ENCODE measurements at places on chromosomes 5 and 9.

DNA sequence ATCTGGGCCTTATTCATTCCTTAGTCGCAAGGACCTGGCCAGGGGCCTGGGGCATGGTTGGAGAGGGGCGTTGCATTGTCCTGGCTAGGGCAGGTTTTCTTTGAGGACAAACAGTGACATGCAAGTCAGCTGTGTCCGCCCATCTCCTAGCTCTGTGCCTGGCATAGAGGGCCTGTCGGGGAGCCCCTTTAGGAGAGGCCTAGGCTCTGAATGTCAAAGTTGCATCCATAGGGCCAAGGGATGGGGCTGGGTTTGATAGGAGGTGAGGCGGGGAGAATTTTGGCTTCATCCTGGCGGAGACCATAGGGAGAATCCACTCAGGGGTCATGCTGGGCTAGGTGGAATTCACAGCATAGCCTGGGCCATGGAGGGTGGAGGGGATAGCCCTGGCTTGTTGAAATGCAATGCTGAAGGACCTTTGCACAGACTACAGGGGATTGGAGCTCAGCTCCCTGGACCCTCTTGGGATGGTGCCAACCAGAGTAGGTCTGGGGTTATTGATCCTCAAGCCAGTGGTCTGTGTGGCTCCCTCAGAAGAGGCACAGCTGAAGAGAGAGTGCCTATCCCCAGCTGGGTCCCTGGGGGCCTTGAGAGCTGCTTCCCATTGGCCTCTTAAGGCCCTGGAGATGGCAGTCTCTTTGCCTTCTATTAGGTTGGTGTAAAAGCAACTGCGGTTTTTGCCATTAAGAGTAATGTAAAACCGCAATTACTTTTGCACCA is 104.0 kb downstream of the RGS3 start:
- no peak for DNase-seq

DNA sequence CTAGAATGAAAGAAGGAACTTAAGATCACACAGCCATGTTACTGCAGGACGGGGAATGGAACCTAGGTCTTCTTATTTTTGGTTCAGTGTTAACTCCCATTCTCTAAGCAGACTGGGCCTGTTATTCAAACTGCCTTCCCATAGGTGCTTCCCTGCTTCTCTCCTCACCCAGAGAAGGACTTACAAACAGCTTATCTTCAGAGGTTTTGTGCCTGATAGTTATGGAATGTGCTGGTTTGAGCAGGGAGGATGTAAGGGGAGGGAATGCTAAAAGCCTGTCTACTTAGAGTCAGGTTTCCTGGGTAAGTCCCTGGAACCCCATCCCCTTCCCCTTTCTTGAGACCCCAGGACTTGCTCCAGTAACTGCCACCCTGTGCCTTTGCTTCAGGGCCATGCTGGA is 4.2 kb upstream of the PSMD5 start:
- no peak for DNase-seq

DNA sequence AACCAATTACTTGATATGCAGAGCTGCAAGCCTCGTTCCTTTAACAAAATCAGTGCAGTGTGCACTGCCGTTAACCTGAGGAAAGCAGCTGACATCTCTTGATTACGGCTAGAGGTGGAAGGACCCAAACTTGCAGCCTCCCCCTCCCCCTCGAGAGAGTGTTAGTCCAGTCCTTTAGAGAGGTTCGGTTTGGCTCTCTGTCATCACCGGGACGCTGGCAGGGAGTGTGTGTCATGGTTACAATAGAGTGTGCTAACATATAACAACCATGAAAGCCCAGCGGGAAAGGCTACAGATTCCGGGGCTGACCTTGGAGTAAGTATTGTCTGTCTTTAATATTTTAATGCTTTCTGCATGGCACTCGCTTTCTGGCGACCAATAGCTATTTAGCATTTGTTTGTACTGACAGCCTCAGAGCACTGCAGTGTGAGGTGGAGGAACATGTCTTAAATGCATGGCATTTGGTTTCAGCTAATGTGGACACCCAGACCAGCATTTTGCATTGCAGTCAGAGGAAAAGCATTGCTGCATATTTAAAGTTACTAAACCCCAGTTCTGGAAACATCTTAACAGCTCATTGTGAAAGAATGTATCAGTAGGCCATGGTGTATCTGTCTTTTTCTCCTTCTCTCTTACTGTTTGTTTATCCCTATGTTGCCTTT is 237.5 kb downstream of the CD180 start:
- no peak for DNase-seq

DNA sequence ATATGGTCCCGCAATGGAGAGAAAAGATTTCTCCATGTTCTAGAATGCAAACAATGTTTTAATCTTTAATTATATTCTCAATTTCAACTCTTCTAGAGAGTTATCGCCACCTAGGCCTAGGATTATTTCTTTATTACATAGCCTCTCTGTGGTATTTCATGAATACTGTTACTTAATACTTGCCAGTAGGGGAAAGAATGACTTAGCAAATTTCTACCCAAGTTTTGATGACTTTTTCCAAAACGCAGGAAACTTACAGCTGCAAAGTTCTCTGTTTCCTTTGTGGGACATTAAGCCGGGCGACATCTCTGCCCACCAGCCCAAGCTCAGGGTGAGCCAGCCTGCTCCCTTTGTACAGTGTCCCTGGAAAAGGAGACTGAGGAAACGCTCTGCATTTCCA is 73.8 kb downstream of the MED27 start:
- no peak for DNase-seq

GRCh38 chr5:63820577-63820976 is 141.7 kb downstream of the HTR1A start:
- DNase-seq = no peak

- DNase-seq = no peak
Measured at GRCh38 chr5:74252044-74252443, 388.5 kb downstream of the ENC1 start.

- DNase-seq = no peak
Measured at GRCh38 chr5:125894383-125894782, 528.8 kb upstream of the GRAMD2B start.

- DNase-seq = no peak
Measured at GRCh38 chr5:159257629-159258283, 5.3 kb upstream of the UBLCP1 start.

DNA sequence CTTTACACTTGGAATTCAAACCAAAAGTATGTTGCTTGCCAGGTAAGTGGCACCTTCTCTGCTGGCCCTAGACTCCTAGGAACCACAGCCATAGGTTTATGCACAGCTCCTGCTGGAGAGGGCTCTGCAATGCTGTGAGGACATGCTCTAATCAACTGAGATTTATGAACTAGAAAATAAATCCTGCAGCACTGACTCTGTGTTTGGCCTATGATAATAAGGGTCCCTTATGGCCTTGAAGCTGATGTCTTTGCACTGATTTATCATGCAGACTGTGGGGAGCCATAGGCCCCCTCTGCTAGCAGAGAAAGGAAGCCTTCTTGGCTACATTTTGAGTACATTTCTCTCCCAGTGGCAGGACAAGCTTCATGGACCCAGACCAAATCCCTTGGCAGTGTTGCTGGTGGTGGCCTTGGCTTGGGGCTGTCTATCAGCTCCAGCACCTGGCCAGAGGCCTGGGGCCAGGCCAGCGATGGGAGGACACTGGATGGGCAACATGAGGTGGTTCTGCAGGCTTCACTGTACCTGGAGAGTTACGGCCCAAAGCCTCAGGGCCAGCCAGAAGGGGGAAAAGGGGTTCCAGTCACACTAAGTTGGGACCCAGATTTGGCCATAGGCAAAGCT is 178.0 kb downstream of the SEMA6A start:
- DNase-seq = no peak

DNA sequence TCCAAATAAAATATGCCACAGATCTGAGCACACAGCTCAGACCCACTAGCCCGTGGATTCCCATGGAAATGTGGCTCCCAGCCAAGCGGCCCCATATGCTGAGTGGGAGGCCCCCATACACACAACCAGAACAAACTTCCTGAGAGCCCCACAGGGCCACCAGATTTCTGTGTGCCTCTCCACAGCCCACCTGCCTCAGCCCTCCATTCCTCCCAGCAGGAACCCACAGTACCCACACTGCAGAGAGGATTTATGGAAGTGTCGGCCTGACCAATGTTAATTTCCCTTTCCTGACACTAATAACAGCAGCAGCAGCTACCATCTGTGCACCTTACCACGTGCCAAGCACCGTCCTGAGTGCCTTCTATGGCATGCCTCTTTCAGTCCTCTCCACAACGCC is 99.3 kb upstream of the SPOCK1 start:
- DNase-seq = no peak

DNA sequence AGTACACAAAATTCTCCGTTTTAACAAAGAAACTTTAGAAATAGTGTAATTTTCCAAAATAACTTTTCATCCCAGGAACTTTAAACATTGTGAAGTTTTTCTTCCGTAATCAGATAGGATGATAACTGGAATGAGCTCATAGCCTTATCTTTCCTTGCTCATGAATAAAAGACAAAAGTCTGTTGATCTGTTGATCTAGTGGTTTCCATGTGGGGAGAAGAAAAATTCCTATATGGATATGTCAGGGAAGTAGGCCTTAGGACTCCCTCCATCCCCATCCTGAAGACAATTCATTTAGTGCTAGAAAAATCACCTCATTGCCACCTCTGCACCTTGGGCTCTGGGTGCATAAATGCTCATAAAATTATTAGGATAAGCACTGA is 266.6 kb downstream of the SMARCA2 start:
- DNase-seq = no peak

DNA sequence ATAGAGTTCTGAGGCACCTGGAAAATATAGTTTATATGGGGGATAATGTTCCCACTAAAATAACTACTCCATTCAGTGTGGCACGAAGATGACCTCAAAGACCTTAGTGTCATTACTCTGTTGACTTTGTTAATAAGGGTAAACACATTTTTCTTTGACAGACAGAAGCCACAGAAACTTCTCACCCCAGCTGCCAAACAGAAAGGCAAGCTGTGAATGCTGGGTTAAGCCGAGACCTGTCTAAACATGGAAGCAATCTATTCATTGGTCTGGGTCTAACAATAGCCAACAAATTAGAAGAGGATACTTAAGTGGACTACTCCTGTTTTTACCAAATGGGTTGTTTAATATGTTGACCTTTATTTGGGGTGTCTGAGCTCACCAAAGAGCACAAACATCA is 171.4 kb downstream of the TLE1 start:
- DNase-seq = no peak
